ENCODE measurements at places on chromosomes 11 and 22.

DNA sequence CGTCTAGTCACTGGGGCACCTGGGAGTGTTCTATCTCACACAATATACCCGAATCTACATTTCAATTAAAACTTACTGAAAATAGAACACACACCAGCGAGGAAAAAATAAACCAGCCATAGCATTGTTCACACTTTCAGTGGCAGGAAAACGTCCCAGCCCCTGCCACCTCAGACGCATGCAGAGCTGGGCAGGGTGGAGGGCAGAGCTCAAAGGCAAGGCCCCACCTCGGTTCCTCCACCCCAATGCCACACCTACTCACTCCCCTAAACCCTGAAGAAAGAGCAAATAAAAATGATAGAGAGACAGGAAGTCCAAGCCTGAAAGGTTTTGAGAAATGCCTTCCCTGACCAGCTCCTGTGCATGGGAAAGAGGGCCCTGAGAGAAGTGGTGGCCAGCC, 14.8 kb downstream of the B3GNT6 start:
- no peak for DNase-seq

GRCh38 chr11:38256436-38256835, 1658.4 kb upstream of the RAG2 start:
- DNase-seq = no peak

DNA sequence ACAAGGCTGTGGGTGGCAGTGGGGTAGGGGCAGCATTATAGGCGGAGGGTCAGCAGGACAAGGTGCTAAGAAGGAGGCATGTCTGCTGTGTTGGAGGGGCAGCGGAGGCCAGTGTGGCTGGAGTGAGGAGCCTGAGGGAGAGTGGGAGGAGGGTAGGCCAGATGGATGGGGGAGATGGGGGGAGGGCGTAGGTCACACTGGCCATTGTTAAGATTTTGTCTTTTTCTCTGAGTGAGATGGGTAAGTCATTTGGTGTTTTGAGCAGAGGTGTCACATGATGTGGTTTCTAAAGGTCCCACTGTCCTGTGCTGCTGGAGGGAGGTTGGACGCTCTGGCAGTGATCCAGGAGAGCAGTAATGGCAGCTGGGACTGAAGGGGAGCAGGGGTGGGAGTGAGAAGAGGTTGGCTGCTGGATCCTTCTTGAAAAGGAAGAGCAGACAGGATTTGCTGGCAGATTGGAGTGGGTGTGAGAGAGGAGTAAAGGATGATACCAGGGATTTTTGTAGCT, 9.8 kb downstream of the PPP6R3 start:
- DNase-seq = peak; percentile 85

- DNase-seq = no peak
Measured at GRCh38 chr11:79362206-79362757, 78.5 kb downstream of the TENM4 start.

GRCh38 chr11:112997857-112998466, 36.7 kb downstream of the NCAM1 start:
- no peak for DNase-seq

GRCh38 chr11:2706321-2706720, 6.5 kb upstream of the KCNQ1OT1 start:
- no peak for DNase-seq

DNA sequence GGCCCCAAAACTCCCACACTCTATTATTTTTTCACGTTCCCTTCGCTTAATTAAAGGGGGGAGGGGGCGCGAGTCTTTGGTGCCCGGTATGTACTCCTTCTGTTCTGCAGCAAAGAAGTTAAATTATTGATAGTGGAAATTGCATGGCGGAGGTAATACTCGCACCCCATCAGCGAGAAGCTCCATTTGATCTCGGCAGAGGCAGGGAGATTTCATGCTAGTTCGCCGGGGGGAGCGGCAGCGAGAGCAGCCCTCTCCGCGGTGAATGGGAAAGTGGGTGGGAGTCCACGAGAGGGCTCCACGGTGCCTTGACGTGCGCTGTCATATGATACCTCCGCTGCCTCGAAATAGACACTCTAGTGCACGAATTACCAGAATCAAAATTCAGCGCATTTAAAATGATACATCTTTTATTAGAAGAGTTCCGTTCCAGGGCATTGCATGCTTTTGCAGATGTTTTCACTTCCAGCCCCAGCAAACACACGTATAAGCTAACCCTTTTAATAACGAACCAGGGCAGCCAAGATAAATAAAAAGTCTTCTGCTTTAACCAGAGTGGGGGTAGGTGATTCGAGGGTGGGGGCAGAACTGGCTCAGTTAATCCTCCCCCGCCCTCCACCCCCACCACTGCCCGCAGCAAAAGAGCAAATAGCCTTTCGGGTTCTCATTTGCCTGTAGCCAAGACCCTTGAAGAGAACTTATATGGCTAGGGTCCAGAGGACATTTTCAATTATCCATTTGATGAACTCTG, 1.3 kb upstream of the BDNF start:
- peak; percentile 64 for DNase-seq

GRCh38 chr11:47448566-47449427, at the start of gene RAPSN:
TSS of gene RAPSN (minus strand) at chr11:47449136. CDS start at chr11:47448964, 172 bp downstream.
- peak; percentile 62 for DNase-seq

- no peak for DNase-seq
Measured at GRCh38 chr22:48908547-48908946, 919.1 kb downstream of the BRD1 start.

DNA sequence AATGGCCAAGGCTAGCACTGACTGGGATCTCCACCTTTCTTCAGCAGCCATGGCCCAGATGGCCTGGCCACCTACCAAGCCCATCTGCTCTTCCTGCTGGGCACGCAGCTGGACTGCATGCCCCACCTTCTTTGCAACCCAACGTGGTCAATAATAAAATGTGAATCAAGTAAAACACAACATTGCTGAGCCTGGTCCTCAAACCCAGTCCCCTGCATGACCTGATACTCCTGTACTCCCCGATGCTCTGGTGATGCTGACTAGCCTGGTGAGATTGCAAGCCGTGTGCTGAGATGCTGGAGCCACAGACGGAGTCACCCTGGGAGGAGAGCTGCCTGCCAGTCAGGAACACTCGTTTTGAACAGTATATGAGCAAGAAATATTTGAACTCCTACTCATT, 34.0 kb downstream of the PARVG start:
- no peak for DNase-seq

DNA sequence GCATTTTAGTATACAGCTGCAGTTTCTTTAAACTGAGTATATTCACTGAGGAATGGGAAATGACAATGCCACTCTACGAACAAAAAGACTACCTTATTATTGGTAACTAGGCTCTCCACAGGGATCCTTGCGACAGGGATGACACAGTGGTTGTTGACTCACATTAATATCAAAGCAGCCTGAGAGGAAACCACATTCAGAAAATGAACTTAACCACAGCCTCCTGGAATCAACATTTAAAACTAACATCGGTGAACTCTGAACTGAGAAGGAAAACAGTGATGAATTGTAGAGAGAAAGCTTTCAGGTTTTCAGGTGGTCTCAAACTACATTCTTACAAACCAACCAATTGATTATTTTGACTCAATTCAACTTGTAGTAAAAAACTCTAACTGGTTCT, 90.3 kb upstream of the MTMR2 start:
- no peak for DNase-seq

GRCh38 chr22:43191831-43192230, 4.9 kb upstream of the TTLL12 start:
- no peak for DNase-seq

- no peak for DNase-seq
Measured at GRCh38 chr11:101441747-101442146, 142.1 kb downstream of the TRPC6 start.

DNA sequence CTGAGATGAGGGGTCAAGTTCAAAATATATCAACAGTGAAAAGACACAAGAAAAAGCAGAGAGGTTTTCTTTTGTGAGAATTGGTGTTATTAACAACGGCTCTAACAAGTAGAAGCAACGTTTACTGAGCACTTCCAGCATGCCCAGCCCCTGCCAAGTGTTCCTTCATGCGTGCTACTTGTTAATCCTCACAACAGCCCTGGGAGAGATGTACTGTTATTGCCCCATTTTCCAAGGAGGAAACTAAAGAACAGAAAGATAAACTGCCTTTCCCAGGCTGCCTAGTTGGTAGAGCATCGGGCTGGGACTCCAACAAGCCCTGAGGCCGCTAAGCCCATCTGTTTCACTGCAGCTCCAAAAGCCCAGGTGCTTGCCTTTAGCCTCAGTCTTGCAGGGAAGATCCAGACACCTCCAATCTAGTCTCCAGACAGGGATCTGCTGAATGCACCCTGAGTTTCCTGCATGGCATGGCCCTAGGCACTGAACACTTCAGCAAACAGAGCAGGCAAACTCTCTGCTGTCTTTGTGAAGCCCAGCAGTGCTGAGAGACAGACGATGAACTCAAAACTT, 25.5 kb downstream of the SPATA19 start:
- no peak for DNase-seq

GRCh38 chr11:125327518-125328224, 163.1 kb downstream of the PKNOX2 start:
- no peak for DNase-seq

GRCh38 chr11:92216789-92217188, 7.8 kb upstream of the FAT3 start:
- no peak for DNase-seq

DNA sequence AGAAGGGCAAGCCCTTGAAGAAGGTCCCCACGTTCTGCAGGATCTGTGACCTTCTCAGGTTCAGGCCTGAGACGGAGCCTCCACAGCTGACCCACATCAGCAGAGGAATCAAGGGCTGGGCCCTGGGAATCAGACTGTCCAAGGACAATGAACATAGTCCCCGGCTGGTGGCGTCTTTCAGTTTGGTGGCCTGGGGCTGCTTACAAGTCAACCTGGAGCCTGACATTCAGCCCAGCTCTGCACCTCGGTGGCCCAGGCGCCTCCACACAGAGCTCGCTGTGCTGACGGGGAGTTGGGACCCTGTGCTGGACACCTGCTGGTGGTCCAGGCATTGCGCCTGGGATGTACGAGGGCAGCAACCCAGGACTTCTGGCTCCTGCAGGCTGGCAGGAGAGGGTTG, 523.5 kb downstream of the TBC1D22A start:
- DNase-seq = no peak

DNA sequence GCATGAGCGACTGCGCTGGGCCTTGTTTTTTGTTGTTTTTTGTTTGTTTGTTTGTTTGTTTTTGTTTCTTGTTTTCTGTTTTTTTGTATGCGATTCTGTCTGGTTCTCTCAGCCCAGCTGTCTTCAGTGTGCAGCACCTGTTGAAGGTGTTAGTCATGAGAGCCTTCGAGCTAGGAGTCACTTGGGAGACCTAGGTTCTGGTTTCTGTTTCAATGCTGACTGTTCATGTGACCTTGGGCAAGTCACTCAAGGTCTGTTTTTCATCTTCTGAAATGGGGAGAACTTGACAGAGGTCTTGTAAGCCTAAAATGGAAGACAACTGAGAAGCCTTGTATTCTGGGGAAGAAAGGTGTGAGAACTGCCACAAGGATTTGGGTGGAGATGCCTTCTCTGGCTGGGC, 1.8 kb downstream of the DCPS start:
- DNase-seq = no peak

GRCh38 chr11:134818516-134818915, 406.5 kb upstream of the B3GAT1 start:
- DNase-seq = no peak

GRCh38 chr11:58805065-58805464, 39.4 kb downstream of the GLYATL2 start:
- DNase-seq = no peak

DNA sequence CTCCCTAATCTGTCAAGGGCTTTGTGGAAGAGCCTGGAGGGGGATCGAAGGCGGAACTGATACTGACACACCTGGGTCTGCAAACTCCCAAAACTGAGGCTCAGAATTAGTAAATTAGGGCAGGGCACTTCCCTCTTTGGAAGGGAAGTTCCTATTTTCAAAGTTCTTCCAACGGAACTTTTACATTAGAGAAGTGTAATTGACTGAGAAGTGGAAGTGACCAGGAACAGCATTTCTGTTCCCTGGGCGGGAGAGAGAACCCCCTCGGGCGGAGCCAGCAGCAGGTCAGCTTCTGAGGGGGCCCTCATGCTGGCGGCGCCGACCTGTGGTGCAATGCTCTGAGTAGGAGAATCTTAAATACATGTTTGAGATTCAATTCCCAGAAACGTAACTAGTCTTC, 1.1 kb upstream of the CBL start:
- no peak for DNase-seq

GRCh38 chr11:61053191-61053590, 49.1 kb upstream of the CD5 start:
- no peak for DNase-seq

- DNase-seq = peak; percentile 47
Measured at GRCh38 chr11:20015529-20016427, 144.5 kb downstream of the DBX1 start.

GRCh38 chr11:118572061-118572980, at the start of gene ARCN1:
TSS of gene ARCN1 (plus strand) at chr11:118572409. CDS start at chr11:118572548, 139 bp downstream.
- DNase-seq = peak; percentile 63

DNA sequence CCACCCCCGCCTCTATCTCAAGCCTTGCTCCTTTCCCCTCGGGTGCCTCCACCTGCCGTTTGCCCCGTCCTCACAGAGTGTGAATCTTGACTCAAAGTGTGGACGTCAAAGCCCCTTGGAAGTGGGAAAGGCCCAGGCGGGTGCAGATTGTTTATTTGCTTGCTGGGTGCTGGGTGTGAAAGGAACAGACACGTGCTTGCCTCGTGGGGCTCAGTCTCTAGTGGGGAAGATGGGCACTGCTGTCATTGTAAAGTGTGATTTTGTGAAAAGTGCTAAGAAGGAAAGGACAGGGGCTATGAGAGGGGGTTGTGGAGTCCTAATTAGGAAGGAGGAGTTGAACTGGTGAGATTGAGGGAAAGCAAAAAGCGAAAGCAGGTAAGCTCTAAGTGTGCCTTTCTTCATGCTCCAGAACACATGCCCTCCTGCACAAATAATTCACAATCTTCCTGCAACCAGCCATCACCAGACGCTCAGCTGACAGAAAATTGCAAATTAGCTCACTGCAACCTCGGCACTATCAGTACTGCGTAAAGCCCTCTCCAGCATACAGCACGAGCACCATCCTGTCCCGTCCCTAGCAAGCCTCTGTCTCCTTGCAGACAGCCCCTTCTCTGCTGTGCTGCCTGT, 9.7 kb upstream of the GCAT start:
- no peak for DNase-seq

DNA sequence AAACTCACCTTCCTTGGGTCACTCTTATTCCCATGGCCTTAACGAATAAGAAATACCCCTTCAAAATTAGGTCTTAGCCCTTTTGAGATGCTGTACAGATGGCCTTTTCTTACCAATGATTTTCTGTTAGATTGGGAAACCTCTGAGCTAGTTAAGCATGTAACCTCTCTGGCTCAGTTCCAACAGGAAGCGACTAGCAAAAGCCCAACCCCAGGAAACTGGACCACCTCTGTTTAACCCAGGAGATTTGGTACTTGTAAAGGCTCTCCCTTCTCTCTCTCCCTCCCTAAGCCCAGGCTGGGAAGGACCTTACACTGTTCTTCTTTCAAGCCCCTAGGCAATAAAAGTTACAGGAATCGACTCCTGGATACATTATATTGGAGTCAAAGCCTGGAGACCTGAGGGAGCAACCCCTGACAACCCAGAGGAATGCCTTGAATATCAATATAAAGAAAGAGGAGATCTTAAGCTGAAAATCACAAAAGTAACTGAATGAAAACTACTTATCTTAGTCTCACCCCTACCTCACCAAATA, 11.7 kb downstream of the APIP start:
- no peak for DNase-seq

- DNase-seq = peak; percentile 51
Measured at GRCh38 chr11:116638463-116638862, 134.3 kb downstream of the BUD13 start.

GRCh38 chr11:12232160-12232559, 121.8 kb downstream of the MICAL2 start:
- DNase-seq = no peak

- DNase-seq = no peak
Measured at GRCh38 chr22:44146088-44146861, 34.5 kb upstream of the PARVG start.
